Smooth muscle cell of bladder (primary cell): ENCODE measurements at places on chromosomes 5 and 9. TPM values are rescaled to one million over a fixed set of nuclear protein-coding genes. Genes with fewer than 3 reads are reported as not detected.

The GGTA1 gene
- not detected in 2 replicates for total RNA-seq

The FAM78A gene
- total RNA-seq: 0.43 and 0.55 TPM in 2 replicates

The FOXD4L6 gene
- under 0.01 and 0.09 TPM in 2 replicates for total RNA-seq

The ATOSB gene
- 11.4 and 13.2 TPM in 2 replicates for total RNA-seq

The BRINP1 gene
- total RNA-seq: under 0.01 and 0.18 TPM in 2 replicates

The CNTNAP3 gene
- total RNA-seq: 0.18 and 1.1 TPM in 2 replicates

The FOXD4 gene
- under 0.01 and 0.28 TPM in 2 replicates for total RNA-seq

The SLC1A1 gene
- total RNA-seq: 36.4 and 44.4 TPM in 2 replicates

The ZNF483 gene
- 1.00 and 2.2 TPM in 2 replicates for total RNA-seq

The S1PR3 gene
- 61.4 and 77.7 TPM in 2 replicates for total RNA-seq

The GPR151 gene
- not detected in 2 replicates for total RNA-seq

The SV2C gene
- not detected in 2 replicates for total RNA-seq

The TMC1 gene
- total RNA-seq: 0.18 and 0.43 TPM in 2 replicates

The SLCO6A1 gene
- total RNA-seq: not detected in 2 replicates

The ZNF879 gene
- total RNA-seq: 3.6 and 3.8 TPM in 2 replicates

The MRPS27 gene
- 71.9 and 79.1 TPM in 2 replicates for total RNA-seq

The TNFSF8 gene
- total RNA-seq: not detected in 2 replicates

The EGFL7 gene
- total RNA-seq: 10.5 and 15.6 TPM in 2 replicates

The PDE6A gene
- total RNA-seq: under 0.01 TPM in 1 of 2 replicates, not detected in the other

The SCGB3A2 gene
- total RNA-seq: not detected in 2 replicates

The GABRA6 gene
- not detected in 2 replicates for total RNA-seq

The COL27A1 gene
- 3.0 and 7.1 TPM in 2 replicates for total RNA-seq

The PCDHGC3 gene
- total RNA-seq: 38.1 and 41.7 TPM in 2 replicates

The CDH6 gene
- total RNA-seq: 40.0 and 42.6 TPM in 2 replicates

The KCNV2 gene
- total RNA-seq: not detected in 2 replicates

The C5orf52 gene
- total RNA-seq: not detected in 2 replicates

The OTP gene
- not detected in 2 replicates for total RNA-seq

The LHX6 gene
- not detected in 2 replicates for total RNA-seq

The PCDHGA6 gene
- total RNA-seq: 3.0 and 3.2 TPM in 2 replicates

The NUDT12 gene
- 9.2 and 10.2 TPM in 2 replicates for total RNA-seq
